ENCODE measurements at places on chromosomes 1 and 21. TPM values are rescaled to one million over a fixed set of nuclear protein-coding genes. Genes with fewer than 3 reads are reported as not detected.

C2CD4D gene
- not detected for total RNA-seq

DMBX1 gene
- total RNA-seq = not detected

CCDC185 gene
- not detected for total RNA-seq

- H3K4me3 ChIP-seq = no peak overlapping the region
- H3K27ac ChIP-seq = no peak overlapping the region
- no peaks in the 10 kb centered on the region for H3K27me3 ChIP-seq
Observed at GRCh38 chr21:29261555-29262540, 36.9 kb upstream of the BACH1 start.

DNA sequence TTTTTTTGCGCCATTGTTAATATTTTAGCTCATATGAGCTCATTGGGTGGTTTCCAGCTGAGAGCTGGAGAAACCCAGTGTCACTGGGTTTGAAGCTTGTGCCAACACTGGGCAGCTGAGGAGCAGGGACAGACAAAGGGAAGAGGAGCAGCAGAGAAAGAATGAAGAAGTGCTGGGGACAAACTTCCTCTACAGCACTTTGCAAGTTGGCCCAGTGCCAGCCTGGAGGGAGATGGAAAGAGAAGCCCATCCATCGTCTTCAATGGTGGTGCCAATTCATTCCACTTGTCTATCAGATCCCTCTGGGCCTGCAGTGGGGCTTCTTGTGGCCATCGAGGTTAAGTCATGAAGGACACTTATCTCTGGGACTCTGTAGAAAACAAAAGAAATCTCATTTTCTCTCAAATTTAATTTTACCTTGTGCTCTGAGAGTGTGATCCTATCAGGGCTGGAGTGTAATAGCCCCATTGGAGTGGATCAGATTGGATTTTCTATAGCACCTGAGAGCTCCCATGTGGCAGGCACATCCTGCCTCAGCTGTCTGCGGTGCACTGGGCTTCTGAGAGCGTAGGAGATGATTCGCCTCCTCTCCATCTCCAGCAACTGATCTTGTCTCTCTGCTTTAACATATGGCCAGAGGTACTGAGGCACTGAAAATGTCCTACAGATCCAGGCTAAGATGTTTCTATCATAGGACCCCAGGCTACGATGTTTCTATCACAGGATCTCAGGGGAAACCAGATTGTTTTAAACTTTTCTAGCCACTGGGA, 114.7 kb downstream of the TNR start:
- H3K4me3 ChIP-seq = no peak overlapping the region
- no peaks in the 10 kb centered on the region for H3K36me3 ChIP-seq

GRCh38 chr1:245965398-245965797, 541.7 kb downstream of the SMYD3 start:
- no peak for DNase-seq
- no peaks in the 10 kb centered on the region for H3K27me3 ChIP-seq
- H3K4me3 ChIP-seq = no peak overlapping the region
- H3K36me3 ChIP-seq = no peaks in the 10 kb centered on the region
